ENCODE measurements at places on chromosomes 7 and 10.

DNA sequence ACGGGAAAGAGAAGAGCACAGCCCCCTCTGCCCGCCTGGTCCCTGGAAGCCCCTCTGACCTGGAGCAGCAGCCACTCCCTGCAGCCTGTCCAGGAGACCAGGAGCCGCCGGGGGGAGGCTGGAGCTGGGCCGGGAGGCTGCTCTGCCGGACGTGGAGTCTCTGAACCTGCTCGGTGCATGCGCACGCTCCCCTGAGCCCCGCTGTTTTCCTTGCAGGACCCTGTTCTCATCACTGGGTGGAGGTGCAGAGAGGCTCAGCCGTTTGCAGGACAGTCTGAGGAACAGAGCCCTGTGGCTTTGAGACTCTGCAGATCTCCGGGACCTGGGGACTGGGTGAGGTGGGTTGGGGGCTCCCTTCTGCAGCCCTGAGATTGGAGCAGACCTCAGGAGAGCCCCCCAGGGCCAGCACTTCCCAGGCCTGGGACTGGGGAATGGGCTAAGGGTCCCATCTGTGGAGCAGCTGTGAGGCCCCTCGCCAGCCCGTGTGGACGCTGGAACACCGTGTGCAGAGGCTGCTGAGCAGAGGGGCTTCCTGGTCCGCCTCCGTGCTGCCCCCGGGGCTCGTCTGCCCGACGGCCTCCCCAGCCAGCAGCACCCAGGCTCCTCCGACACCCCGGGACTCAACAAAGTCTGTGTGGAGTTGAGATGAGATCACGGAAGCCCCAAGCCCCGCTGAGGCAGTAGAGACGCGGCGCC lies 48.5 kb upstream of the ADGRA1 start:
- no peak for DNase-seq

GRCh38 chr7:57328457-57328856 lies 121.5 kb upstream of the ZNF716 start:
- no peak for DNase-seq

GRCh38 chr7:80026766-80027165 lies 107.9 kb upstream of the GNAI1 start:
- no peak for DNase-seq

DNA sequence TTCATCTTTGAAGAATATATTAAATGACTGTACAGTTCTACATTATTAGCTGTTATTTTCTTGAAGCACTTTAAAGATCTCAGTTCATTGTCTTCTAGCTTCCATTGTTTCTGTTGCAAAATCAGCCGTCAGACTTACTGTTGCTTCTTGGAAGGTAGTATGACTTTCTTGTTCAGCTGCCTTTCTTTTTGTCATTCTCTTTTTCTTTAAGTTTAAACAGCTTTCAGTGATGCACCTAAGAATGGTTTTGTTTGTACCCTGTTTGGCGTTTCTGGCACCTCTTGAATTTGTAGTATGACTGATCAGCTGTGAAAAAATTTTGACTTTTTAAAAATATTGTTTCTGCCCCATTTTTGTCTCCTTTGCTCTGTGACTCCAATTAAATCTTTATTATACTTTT lies 9.3 kb downstream of the MKLN1 start:
- no peak for DNase-seq

DNA sequence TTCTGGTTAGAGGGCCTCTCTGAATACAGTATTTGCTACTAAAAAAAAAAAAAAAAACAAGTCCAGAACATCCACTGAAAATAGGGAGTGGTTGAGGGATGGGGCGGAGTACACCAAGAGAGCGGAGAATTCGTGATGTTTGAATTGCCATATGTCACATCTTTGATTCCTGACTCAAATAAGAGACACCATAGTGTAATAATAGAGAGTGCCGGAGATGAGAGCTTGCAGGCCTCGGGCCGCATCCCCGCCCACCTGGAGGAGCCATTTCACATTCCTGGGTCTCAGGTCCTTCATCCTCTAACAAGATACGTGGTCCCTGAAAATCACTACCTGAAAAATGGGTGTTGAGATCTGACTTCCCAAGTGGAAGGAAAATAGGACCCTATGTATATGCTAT lies 46.8 kb downstream of the KIAA1549 start:
- no peak for DNase-seq

DNA sequence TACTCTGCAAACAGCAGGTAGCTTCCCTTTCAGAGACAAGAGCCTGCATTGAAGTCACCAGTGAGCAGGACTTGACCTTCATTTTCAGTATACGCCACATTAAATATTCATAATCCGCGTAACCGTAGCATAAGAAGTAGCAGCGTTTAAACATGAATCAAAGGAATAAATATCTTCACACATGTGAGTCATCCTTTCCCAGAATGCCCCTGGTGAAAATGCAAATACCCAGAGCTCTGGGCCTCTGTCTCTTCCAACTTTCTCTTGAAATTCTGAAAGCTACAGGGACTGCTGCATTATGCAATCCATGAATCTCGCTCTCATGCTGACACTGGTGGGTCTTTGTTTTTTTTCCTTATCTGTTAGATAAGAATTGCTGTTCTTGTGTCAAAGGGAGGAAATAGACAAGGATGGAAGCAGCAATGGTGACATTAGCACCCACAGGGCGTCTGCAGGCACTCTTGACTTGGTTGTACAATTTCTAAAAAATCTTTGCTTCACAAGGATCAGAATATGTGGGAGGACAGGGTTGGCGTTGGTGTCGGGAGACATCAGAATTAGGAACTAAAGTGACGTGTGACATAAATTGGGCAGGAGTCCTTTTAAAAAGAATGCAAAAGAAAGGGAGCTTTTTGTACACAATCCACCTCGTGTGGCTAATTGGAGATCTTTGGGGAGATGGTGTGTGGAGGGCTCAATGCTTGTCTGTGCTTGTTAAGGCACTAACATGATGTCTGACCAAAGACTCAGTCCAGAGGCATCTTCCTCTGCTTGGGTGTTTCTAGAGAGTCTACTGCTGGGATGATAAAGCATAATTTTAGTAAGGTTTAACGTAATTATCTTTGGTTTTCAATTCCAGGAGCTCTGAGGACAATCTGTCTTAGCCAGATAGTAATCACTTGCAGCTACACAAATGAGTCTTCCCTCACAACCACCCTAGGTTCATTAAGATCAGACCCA lies 390.3 kb downstream of the KCNMA1 start:
- no peak for DNase-seq

DNA sequence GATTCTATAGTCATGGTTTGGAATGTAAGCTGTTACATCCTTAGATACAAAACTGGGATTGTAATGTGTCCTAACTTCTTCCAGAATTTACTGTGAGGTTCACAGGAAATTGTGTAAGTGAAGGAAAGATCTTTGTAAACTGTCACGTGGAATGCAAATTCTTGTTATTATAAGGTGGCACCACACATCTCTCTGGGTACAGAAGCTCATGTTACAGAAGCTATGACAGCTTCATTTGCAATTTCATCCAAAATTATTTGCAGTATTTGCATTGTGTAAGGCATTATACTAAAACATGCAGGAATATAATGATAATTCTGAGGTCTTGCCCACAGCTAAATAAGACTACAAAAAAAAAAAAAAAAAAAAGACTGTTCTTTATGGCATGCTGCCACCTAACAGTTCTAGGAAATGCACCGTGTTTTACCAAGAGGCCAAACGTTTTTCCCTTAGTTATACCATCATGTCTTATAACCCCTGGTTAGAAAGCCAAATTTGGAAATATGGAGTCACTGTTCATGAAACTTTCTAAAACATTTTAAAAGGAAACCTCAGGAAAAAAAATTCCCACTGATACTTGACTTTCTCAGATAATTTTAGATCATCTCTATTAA lies 17.6 kb downstream of the MINDY3 start:
- DNase-seq = no peak

- DNase-seq = no peak
These were observed 104.6 kb upstream of the INSIG1 start for GRCh38 chr7:155192961-155193640.

DNA sequence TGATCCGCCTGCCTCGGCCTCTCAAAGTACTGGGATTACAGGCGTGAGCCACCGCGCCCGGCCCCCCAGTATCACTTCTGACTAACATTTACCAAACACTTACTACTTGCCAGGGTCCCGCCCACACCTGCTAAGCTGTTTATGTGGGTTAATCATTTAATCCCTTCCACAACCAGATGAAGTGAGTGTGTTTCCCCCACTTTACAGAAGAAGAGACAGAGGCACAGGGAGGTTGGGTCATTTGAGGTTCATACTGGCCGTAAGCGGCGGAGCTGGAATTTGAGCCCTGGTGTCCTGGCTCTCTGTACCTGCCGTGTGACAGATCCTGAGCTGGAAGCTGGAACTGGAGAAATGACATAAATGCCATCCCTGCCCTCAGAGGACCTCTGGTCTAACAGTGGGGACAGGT lies 15.1 kb upstream of the VPS37D start:
- no peak for DNase-seq

GRCh38 chr7:75968012-75968411 lies 26.4 kb downstream of the TMEM120A start:
- DNase-seq = no peak

DNA sequence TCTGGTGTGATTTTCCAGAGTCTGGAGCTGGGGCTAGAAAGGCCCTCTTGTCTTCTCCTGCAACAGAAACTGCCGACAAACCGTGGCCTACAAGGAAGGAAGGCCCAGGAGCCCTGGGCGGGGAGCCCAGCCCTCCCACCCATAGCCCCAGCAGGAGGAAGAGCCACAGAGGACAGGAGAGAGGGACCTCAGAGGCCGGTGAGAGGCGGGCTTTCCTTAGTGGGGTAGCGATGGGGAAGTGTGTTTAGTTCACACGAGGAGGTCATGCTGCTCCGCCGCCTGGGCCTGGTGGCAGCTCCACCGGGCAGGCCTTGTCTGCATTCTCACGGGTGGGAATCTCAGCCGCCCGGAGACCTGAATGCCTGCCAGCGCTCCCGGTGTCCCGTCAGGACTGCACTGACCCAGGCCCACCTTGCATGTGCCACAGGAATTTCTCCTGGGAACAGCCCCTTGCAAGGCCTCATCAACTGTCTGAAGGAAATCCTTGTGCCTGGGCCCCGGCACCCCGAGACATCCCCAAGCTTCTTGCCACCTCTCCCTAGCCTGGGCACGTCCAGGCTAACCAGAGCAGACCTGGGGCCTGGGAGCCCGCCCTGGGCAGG lies 50.9 kb downstream of the ZNF467 start:
- no peak for DNase-seq

GRCh38 chr7:5284304-5285281 lies 1.9 kb downstream of the SLC29A4 start:
- DNase-seq = peak; percentile 63

GRCh38 chr7:94028768-94029167 lies 24.6 kb upstream of the BET1 start:
- no peak for DNase-seq

DNA sequence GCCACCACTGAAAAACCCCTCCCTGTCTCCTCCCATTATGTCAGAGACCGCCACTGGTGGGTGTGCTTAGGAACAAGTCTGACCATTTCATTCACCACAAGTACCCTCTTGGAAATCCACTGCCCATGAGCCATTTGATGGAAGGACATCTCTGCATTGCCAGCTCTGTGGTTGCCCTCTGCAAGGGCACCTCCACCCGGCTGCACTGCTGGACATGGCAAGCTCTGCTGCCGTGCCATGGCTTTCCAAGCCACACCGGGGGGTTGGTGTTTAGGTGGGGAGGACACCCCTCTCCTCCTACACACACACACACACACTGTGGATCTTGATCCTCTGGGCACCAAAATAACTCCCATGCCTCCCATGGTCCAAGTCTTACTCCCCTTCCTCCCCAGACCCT lies 5.2 kb upstream of the PLXNA4 start:
- no peak for DNase-seq

DNA sequence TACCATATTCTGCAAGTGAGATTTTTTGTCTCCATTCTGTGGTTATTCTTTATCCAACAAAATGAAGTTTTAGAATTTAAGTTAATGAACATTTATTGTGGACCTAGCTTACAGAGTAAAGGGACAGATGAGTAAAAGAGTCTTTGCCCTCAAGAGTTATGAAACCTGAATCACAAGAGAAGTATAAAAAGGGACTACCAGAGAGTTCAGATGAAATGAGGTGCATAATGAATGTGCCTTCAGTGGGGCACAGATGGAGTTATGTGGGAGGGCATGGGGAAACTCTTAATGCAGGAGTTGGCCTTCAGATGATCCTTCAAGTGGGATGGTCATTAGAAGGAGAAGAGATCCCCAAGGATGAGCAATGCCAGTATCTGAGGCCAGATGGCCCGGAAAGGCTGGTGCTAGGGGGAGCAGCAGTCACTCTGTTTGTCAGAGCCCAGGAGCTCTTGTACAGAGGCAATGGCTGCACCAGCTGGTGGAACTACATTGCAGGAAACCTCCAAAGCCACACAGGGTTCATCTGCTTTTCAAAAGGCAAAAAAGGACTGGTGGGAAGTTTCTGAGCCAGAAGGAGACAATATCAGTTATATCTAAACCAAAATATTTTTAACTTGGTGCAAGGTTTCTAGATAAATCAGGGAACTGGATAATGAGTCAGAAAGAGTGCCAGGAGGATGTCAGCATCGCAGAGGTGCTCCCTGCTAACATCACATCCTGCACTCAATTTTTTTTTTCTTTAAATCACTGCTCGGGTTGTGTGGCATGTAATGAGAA lies 162.0 kb downstream of the KLF6 start:
- DNase-seq = no peak

DNA sequence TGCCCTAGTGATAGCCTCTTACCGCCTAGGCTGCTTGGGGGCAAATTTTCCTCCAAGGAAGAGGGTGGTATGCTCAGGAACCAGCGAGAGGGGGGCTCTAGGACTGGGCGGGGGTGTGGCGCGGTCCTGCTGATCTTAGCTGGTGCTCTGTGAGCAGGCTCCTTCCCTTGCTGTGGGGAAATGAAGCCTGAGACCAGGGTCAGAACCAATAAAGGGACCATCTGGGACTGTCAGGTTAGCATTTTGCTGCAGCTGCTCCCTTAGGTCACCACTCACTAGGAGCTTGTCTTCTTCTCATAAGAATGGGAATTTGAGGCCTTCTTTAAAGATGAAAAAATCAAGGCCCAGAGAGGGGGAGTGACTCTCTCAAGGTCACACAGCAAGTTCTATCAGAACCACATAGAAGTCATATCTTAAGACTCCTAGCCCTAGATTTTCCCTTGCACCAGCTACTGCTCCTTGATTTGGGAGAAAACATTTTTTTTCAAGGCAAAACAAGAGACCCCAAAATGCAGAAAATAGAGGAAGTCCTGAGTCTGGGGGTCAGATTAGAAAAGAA lies 2.0 kb upstream of the NEUROG3 start:
- no peak for DNase-seq

- DNase-seq = no peak
These were observed 18.2 kb upstream of the KIAA1549 start for GRCh38 chr7:138999414-138999813.

DNA sequence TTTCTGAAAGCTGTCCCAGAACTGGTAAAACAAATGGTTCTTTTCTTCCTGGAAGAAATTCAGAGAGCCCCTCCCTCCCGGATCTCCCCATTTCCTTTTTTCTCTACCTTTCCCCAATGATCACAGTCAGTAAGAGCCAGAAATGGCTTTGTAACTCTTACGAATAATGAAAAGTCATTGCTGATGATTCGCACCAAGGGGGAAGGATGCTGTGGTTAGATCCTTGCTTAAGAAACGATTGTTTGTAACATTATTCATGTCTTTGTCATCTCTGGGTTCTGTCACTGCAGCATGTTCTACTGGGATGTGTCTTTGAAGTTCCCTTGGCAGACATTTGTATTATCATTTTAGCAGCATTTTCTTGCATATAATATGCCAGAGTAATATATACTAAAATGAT lies 138.9 kb downstream of the CACNB2 start:
- DNase-seq = no peak

All from progenitor cell of endocrine pancreas (in vitro differentiated cells).